ENCODE measurements at places on chromosomes 12 and 14. TPM values are rescaled to one million over a fixed set of nuclear protein-coding genes. Genes with fewer than 3 reads are reported as not detected.
A peak's percentile ranks its signal among the peaks of the same experiment; 100 is the strongest.

- DNase-seq = no peak
Observed at GRCh38 chr12:39610436-39611025, 9.1 kb downstream of the ABCD2 start.

MAPK1IP1L gene
- total RNA-seq = 72.7 TPM

C12orf56 gene
- total RNA-seq = 0.09 TPM

DNA sequence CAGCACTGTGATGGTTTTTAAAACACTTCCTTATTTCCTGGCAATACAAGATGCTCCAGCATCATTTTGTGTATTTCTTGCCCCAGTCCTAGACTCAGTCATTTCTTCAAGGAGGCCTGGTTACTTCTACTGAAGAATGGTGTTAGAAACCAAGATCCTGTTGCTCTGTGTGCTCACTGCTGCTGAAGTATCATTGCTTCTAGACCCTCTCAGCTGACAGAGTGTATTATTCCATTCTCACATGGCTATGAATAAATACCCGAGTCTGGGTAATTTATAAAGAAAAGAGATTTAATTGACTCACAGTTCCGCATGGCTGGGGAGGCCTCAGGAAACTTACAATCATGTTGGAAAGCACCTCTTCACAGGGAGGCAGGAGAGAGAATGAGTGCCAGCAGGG is 14.9 kb upstream of the SERPINA6 start:
- DNase-seq = no peak

PLD4 gene
- 0.38 TPM for total RNA-seq

- DNase-seq = peak; percentile 84
Observed at GRCh38 chr14:21100931-21101330, at the start of gene TMEM253. Gene TMEM253, plus strand, starts transcription at chr14:21101066. Its CDS starts 278 bp downstream, at chr14:21101344.

- DNase-seq = no peak
Observed at GRCh38 chr14:104545942-104546501, 33.5 kb upstream of the C14orf180 start.

DNA sequence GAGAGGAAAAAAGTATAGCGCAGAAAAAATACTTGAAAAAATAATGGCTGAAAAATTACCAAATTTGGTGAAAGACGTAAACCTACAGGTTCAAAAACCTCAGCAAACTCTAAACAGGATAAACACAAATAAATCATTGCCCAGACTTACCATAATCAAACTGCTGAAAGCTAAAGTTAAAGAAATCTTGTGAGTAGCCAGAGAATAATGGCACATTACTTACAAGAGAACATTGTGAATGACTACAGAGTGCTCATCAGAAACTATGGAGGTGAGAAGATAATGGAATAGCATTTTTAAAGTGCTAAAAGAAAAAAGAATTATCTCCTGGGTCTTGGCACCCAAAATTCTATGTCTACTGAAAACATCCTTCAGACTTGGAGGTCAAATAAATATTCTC is 36.0 kb downstream of the ATF1 start:
- no peak for DNase-seq

- DNase-seq = no peak
Observed at GRCh38 chr14:77087631-77088030, 10.4 kb upstream of the CIPC start.

SSPN gene
- 19.0 TPM for total RNA-seq

DNA sequence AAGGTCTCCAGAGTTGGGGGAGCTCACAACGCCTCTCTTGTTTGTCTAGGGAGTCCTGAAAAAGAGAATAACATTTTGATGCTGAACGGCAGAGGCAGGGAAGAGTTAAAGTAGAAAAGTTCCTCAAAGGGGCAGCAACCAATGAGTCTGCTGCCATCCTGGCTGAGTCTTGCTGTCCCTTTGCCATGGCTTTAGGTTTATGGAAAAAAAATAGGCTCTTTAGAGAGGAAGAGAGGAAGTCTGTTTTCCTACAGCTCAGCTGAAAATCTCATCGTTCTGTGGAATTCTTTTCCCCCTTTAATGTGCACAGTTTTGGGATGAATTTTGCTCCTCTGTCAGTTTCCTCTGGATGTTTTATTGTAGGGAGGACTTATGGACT is 314.8 kb upstream of the TBX3 start:
- no peak for DNase-seq

- DNase-seq = peak; percentile 58
Observed at GRCh38 chr14:22887260-22887989, 4.4 kb downstream of the REM2 start.

SP1 gene
- 105 TPM for total RNA-seq

DNA sequence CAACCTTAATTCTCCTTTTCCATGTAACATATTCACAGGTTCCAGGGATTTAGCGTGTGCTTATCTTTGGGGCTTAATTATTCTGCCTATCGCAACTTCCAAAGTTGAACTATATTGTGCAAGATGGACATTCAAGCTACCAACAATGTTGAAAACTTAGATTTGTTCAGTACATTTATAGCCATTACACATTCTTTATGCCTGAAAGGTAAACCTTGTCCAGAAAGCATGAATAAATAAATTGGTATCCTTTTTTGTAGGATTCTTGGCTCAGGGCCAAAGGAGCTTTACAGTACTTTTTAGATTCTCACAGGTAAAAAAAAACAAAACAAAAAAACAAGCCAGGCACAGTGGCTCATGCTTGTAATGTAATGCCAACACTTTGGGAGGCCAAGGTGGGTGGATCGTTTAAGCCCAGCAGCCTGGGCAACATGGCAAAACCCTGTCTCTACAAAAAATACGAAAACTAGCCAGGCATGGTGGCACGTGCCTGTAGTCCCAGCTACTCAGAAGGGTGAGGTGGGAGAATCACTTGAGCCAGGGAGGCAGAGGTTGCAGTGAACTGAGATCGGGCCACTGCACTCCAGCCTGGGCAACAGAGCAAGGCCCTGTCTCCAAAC is 3.3 kb downstream of the C12orf56 start:
- DNase-seq = no peak

DNA sequence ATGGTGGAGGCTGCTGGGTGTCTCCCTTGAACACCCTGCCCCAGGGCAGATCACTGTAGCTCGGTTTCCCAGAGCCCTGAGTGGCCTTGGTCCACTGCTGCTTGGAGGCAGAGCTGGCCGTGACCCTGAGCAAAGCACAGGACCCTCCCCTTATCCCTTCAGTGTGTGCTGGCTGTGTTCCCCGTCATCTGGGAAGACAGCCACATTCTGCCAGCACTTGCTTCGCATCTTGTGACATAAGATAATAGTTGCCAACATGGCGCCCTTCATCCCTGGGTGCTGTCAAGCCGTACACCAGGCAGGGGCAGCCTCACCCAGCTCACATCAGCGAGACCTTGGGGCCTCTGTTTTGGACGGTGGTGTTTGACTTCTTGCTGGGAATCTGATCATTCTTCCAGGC is 12.1 kb upstream of the ALDH2 start:
- DNase-seq = no peak

SGPP1 gene
- 17.0 TPM for total RNA-seq

BDKRB2 gene
- total RNA-seq = 38.6 TPM

- no peak for DNase-seq
Observed at GRCh38 chr14:89298056-89298834, 118.8 kb downstream of the FOXN3 start.

GRCh38 chr12:103841690-103842584 is 903 bp upstream of the NT5DC3 start:
- peak; percentile 57 for DNase-seq

- DNase-seq = no peak
Observed at GRCh38 chr12:14802721-14803010, 612 bp downstream of the WBP11 start.

- no peak for DNase-seq
Observed at GRCh38 chr14:72177251-72177650, 245.0 kb downstream of the RGS6 start.

DNA sequence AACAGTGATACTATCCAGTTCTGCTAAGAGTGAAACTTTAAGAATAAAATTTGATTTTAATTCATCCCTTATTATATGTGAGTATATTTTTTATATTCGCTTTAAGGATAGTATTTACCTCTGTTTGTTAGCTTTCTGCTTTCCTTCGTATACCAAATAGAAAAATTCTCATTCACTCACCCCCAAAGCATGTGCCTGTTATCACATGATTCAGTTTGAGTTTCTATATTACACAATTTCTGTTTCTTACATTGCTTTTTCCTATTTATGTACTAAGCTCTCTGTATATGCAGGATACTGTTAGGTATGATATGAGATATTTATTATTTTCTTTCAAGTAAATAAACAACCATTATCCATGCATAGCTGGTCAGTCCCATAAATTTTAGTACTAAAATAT is 275.2 kb downstream of the FBXL14 start:
- no peak for DNase-seq

DNA sequence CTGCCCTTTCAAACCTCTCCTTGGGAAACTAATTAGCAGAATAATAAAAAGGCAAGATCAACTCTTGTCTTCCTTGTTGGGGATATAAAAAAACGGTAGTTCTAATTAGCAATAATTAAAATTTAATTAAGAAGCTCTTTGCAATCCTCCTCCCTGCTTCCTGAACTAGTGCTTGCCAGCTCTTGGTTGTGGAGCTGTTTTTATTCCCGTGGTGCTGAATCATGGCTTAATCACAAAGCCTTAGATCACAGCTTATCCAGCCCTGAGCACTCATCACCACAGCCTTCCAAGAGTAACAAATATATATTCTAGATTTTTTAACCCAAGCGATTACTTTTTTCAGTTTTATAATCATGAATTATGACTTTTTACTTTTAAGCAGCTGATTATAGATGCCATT is 63.2 kb upstream of the INSM2 start:
- DNase-seq = no peak

GRCh38 chr12:15631007-15631715 is 158.0 kb downstream of the EPS8 start:
- peak; percentile 10 for DNase-seq

DNA sequence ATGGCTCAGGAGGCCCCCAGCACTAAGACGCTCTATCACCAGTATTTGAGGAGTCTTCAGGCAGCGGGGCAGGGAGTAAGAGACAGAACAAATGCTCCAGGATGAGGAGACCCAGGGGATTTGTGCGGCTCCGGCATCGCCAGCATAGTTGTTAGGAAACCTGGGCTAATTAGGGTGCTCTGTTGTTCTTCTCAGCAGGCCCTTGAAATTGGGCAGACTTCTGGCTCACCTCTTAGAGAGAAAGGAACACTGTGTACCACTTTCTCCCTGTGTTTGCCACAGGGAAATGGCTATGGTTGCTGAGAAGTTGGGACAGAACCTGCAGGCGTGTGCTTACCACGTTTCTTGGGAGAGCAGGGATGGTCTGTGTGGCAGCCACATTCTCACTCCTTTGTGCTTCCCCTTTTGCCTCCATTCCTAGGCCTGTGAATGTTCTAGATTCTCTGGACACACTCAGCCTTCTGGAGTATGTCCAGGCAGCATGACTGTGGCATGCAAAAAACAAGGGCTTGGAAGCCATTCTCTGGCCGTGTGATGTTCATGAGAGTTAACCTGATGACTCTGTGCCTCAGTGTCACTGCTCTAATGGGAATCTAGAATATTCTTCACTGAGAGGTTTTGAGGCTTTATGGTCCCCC is 109.0 kb downstream of the CHST11 start:
- DNase-seq = no peak

TAS2R7 gene
- not detected for total RNA-seq

GRCh38 chr12:12403264-12404248 is 46.7 kb downstream of the BORCS5 start:
- DNase-seq = peak; percentile 49

- no peak for DNase-seq
Observed at GRCh38 chr14:67918838-67919237, 99.3 kb downstream of the RAD51B start.

GRCh38 chr12:28180786-28181185 is 9.5 kb upstream of the CCDC91 start:
- no peak for DNase-seq

GRCh38 chr12:12384571-12385340 is 27.9 kb downstream of the BORCS5 start:
- DNase-seq = no peak

DNA sequence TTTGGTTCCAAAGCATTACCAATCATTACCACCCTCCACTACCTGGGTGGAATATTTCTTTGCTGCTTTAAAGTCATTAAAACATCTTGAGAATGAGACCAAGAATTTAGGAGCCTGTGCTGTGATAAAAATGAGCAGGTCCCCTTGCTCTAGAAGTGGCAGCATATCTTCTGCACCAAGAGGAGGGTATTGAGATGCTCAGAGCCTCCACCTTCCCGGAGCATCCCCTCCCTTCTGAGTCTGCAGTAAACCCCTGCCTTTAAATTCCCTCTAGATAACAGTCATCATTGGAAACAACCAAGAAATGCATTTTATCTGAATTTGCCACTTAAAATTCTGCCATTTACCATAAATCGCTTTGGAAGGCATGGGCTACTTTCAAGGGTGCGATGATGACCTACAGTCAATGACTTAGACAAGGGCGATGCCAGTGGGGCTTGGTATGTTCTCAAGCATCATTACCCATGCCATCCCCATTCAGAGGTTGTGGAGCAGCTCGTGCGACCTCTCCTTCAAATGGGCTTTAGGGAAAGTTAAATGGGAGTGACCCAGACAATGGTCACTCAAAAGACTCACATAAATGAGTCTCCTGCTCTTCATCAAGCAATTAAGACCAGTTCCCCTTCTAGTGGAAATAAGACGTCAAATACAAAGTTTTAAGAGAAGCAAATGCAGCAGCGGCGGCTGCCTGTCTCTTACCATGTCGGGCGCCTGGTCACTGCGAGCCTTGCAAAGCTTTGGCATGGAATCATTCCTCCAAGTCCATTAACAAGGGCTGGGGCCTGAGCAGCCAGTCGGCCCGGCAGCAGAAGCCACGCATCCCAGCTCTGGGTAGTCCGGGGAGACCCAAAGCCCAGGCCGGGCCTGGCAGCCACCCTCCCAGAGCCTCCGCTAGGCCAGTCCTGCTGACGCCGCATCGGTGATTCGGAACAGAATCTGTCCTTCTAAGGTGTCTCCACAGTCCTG is 334.5 kb downstream of the TMEM121 start:
- no peak for DNase-seq

NTN4 gene
- total RNA-seq = 19.8 TPM

GRCh38 chr14:68856572-68856971 is 63.7 kb upstream of the ZFP36L1 start:
- DNase-seq = no peak

DNA sequence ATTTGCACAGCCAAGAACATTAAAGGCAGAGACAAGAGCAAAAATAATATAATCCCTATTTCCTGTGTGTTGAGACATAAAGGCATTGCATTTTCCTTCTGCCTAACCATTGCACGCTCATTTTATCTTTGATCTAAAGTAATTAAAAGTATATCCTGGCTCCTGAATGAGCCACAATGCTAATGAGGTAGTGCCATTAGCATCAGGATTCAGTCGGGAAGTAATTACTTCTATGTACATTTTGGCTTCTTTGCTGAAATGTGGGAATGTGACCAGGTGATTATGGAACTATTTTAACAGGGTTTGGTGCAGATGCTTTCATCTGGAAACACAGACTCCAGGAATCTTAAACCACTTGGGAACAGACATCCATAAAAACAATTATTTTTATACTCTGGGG is 77.4 kb downstream of the TMTC1 start:
- DNase-seq = no peak

All from mucosa of descending colon (tissue), 3 donors.